ENCODE measurements at places on chromosomes 4 and X.

DNA sequence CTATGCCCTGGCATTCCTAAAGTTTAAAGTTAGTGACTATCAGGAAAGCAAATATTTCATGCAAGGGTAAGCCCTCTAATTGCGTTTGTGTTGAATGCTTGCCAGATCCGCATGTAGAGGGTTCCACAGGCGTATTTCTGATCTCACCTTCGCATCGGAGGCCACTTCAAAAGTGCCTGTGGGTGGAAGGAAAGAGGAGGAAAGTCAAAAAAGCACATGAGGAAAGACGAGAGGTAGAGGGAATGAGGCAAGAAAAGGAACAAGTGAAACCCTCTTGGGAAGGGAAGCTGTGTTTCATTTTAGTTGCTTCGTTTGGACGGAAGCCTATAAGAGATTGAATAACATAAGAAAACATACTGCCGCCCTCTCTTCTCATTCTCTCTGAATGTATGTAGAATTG lies 628.8 kb downstream of the SPRY1 start:
- DNase-seq: no peak

- peak; percentile 80 for DNase-seq
These were observed 4.3 kb downstream of the BLOC1S4 start for GRCh38 chr4:6720202-6720699.

GRCh38 chrX:96692454-96692853 lies 7.8 kb downstream of the DIAPH2 start:
- no peak for DNase-seq

- DNase-seq: no peak
These were observed 64.0 kb downstream of the CCNG2 start for GRCh38 chr4:77220828-77221613.

- DNase-seq: no peak
These were observed 13.7 kb downstream of the ZBTB33 start for GRCh38 chrX:120264341-120264740.

GRCh38 chr4:1379351-1379781 lies 26.9 kb downstream of the NKX1-1 start:
- DNase-seq: no peak

DNA sequence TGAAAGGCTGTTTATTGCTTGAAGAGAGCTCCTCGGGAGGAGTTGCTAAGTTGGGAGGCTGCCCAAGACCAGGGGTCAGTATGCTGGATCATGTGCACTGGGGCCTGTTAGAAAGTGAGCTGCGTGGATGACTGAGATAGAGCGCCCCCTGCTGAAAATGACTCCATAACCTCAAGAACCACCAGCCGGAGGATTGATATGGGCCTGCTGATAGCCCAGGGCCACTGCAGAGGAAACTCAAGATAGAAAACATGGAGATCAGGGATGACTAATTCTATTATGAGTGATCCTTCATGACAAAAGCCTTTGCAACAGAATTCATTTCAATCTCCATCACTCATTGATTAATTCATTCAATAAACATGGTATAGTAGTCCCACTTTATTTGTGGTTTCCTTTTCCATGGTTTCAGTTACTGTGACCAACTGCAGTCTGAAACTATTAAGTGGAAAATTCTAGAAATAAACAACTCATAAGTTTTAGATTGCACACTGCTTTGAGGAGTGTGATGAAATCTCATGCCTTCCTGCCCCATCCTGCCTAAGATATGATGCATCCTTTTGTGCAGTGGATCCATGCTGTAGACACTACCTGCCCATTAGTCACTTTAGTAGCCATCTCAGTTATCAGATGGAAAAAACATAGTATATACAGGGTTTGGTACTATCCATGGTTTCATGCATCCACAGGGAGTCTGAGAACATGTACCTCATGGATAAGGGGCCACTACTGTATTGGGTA lies 126.7 kb upstream of the MBNL3 start:
- peak; percentile 6 for DNase-seq

DNA sequence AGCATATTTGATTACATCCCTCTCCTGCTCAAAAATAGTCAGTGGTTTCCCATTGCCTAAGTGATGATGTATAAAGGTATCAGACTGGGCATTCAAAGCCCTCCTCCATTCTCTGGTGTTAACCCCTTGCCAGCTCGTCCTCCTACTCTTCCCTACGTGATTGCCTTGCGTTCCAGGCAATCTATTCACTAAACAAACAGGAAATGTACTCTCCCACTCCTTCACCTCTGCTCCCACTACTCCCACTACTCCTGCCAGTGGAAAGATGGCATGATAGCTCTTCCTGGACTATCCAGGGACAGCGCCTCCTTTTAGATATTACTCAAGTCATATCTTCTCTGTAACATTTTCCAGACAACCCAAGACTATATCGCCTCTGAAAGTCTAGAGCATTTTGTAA lies 5.8 kb downstream of the DGAT2L6 start:
- no peak for DNase-seq

DNA sequence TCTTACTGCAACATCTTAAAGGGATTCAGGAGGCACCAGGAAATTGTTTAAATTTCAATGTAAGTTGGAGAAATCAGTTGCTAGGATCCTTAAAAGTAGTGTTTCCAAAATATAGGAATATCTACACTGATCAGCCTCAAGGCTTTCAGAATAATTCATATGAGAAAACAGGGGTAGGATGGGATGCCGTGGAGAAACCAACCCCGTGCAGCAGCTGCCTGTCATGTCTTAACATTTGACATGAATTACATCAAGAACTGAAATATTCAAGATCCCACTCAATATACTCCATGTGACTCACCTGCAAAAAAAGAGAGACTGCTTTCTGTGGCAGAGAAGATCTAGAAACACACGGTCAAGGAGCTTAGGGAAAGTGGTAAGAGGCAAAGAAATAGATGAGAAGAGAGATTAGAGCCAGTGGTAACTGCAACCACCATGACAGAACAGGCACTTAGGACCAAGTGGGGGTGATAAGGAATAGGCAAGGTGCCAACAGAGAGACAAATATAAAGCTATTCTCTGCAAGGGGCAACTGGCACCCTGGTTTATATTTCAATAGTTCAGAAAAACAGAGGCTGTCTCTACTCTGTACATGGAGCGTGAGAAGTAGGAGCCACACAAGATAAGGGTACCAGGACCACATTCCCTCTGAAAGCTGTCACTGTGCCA lies 64.0 kb downstream of the SLC39A8 start:
- no peak for DNase-seq

GRCh38 chr4:67886281-67886680 lies 2.5 kb upstream of the TMPRSS11D start:
- peak; percentile 74 for DNase-seq

GRCh38 chrX:150574559-150575418 lies 6.4 kb downstream of the MTM1 start:
- no peak for DNase-seq

DNA sequence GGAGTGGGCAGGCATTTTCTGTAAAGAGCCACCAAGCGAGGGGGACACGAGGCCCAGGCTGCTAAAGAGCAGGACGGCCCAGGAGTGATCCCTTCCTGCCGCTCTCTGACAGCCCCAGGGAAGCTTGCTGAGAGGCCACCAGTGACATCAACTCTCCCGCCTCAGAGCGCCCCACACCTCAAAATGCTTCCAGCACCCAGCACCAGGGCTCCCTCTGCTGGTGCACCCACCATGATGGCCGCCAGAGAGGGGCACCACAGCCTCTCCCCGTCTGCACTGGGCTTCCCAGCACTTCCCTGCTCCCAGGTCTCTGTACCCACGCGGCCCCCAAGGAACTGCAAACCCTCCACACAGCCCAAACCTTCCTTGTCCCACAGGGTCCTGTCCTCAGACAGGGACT lies 40.4 kb downstream of the GAK start:
- DNase-seq: peak; percentile 6

- DNase-seq: no peak
These were observed 45.0 kb downstream of the PSAPL1 start for GRCh38 chr4:7389719-7390118.

GRCh38 chrX:118350706-118351105 lies 4.8 kb downstream of the WDR44 start:
- DNase-seq: no peak
